ENCODE measurements at places on chromosomes 4 and X.

DNA sequence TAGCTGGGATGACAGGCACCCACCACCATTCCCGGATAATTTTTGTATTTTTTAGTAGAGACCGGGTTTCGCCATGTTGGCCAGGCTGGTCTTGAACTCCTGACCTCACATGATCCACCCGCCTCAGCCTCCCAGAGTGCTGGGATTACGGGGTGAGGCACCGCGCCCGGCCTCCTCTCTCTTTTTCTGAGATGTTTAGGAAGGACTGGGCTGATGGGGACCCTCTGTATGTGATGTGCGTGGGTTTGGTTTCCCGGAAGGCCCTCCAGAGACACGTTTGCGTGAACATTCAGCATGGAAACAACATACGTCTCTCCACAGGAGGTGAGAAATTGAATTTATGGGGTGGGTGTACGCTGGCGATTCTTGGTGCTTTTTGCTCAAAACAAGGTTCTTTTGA lies 18.6 kb downstream of the SHOX start:
- no peak for DNase-seq
- H3K4me3 ChIP-seq = no peak overlapping the region
- no peaks in the 10 kb centered on the region for H3K36me3 ChIP-seq
- no peak overlapping the region for H3K27ac ChIP-seq

DNA sequence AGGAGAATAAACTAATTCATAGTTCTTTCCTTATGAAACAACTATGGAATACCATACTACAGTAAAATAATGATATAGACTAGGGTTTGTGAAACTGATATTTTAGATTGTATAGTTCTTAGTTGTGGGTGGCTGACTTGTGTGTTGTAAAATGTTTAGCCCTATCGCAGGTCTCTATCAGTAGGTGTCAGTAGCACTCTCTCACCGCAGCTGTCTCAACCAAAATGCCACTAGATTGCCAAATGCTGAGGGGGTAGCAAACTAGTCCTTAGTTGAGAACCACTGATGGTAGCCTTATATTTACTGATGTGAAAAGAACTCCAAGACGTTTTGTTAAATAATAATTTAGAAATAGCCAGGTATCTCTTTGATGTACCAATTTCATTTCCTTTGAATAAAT lies 48.1 kb downstream of the RHOXF2B start:
- no peak for DNase-seq
- H3K27ac ChIP-seq = no peak overlapping the region
- H3K4me3 ChIP-seq = no peak overlapping the region
- H3K36me3 ChIP-seq = no peaks in the 10 kb centered on the region

DNA sequence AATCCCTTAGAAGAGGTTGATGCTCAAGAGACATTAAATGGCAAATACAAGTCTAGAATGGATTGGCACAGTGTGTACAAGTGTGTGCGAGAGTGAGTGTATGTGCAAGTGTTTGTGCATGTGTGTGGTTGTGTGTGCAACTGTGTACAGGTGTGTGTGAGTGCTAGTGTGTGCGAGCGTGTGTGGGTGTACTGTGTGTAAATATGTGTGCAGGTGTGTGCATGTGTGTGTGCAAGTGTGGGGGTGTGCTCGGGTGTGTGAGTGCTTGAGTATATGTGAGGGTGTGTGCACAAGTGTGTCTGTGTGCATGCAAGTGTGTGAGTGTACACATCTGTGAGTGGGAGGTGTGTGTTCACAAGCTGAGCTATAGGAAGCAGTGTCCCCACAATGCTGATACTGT lies 5.9 kb downstream of the TREX2 start:
- no peak overlapping the region for H3K27ac ChIP-seq
- no peak for DNase-seq
- H3K4me3 ChIP-seq = no peak overlapping the region

- H3K4me3 ChIP-seq = no peak overlapping the region
- H3K36me3 ChIP-seq = no peaks in the 10 kb centered on the region
- no peaks in the 10 kb centered on the region for H3K27me3 ChIP-seq
- H3K27ac ChIP-seq = no peak overlapping the region
- peaks cover 7% of the 10 kb centered on the region for H3K4me1 ChIP-seq
- no peak for DNase-seq
Measured at GRCh38 chrX:13369256-13370030, 49.6 kb upstream of the ATXN3L start.

DNA sequence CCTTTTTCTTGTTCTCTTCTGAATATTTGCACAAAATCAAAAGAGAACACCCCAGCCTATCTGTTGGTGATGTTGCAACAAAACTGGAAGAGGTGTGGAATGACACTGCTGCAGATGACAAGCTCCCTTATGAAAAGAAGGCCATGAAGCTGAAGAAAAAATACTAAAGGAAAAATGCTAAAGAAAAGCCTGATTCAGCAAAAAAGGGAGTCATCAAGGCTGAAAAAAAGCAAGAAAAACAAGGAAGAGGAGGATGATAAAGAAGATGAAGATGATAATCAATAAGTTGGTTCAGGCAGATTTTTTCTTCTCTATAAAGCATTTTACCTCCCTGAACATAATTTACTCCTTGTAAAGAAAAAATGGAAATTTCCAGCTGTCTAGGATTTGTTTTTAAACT lies 1538.8 kb downstream of the RPA4 start:
- no peak overlapping the region for H3K27ac ChIP-seq
- H3K4me3 ChIP-seq = no peak overlapping the region
- H3K27me3 ChIP-seq = no peaks in the 10 kb centered on the region
- no peaks in the 10 kb centered on the region for H3K36me3 ChIP-seq

- no peak overlapping the region for H3K27ac ChIP-seq
- H3K27me3 ChIP-seq = no peaks in the 10 kb centered on the region
- H3K4me1 ChIP-seq = no peaks in the 10 kb centered on the region
Measured at GRCh38 chrX:151711787-151712186, 4.0 kb upstream of the FATE1 start.
